IMR-90 (cell line): ENCODE measurements at places on chromosomes 7 and 10. TPM values are rescaled to one million over a fixed set of nuclear protein-coding genes. Genes with fewer than 3 reads are reported as not detected.

GRCh38 chr10:82213784-82214183 is 338.8 kb downstream of the NRG3 start:
- DNase-seq = no peak

DNA sequence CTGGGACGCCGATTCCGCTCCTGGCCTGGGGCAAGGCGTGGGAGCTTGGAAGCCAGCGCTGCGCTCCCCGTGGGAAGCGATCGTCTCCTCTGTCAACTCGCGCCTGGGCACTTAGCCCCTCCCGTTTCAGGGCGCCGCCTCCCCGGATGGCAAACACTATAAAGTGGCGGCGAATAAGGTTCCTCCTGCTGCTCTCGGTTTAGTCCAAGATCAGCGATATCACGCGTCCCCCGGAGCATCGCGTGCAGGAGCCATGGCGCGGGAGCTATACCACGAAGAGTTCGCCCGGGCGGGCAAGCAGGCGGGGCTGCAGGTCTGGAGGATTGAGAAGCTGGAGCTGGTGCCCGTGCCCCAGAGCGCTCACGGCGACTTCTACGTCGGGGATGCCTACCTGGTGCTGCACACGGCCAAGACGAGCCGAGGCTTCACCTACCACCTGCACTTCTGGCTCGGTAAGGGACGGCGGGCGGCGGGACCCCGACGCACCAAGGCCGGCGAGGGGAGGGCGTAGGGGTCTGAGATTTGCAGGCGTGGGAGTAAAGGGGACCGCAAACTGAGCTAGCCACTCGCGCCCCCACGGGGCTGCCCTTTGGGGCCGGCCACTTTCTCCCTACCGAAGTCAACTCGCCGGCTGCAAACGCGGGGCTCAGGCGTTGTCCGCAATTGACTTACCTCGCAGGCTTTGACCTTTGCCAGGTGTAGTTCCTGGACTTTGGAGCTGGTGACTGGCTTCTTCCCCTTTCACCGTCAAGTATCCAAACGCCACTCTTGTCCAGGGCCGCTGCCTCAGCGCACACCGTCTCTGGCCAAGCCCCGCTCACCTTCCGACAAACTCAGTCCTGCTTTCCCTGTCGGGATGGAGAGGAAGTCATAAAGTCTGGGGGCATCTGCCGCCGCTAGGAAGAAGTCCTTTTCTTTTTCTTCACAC is at the start of gene SCIN:
Gene SCIN (plus strand): TSS at position 187 of the 928 bp plus-strand sequence. CDS start 67 bp downstream, at position 254.
- no peak for DNase-seq

DNA sequence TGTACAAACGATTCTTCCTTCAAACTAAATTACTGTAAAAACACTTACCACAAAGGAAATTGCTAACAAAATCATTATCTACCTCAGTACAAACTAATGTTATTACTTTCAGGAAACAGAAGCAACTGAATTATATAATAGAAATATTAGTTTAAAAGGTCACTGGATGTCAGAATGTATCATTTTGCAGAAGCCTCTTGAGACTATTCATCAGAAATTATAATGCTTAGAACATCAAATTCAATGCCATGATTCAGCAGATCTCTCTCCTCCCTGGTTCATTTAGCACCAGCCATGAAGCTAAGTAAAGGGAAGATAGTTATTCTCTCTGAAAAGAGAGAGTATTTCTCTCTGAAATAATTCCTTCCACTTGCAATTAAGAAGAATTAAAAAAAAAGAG is 223.3 kb downstream of the IMMP2L start:
- DNase-seq = no peak

GRCh38 chr7:34373940-34374339 is 284.1 kb upstream of the NPSR1 start:
- no peak for DNase-seq

DNA sequence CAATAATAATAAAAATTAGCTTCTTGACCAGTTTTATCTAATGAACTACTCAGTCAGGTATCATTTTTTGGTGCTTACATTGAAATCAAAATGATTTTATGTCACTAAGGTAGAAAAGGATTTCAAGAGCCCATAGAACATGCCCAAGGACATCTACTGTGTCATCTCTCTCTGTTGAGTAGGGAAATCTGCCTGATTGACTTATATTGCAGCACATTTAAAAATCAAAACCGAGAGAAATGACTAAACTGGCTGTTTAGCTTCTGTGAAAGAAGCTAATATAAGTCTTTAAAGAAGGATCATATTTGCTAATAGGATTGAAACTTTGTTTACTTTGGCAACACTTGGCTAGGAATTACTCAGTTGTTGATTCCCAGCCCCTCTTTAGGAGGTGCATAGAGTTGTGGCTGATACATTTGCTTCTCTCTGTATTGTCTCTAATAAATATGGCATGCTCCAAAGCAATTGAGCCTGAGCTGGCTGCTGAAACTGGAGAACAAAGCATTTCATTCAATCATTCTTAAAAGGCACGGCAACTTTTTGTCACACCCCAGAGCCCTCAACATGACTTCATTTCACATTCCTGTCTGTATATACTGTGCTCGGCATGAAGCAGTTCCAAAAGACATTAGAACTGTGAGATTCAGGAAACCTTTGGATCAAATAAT is 1096.9 kb upstream of the POT1 start:
- DNase-seq = no peak

DNA sequence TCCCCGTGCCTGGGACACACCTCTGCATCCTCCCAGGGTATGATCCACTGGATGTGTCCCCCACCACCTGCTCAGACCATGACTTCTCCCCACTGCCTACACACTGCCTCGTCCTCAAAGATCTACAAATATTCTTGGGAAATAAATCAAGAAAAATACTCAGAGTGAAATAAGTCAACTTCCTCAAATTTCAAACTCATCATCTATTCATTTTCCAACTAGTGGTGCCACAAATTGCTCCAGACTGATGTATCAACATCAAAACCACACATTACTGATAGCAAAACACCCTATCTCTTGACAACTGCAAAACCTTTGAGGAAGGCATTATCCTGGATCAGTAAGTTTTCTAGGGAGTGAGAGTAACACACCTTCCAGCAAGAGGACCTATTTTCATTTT is 87.7 kb downstream of the GRB10 start:
- no peak for DNase-seq

Gene ELFN1
- 1.6 and 2.2 TPM in 2 replicates for total RNA-seq

Gene FAM180A
- 1.3 and 1.4 TPM in 2 replicates for total RNA-seq

Gene CTAGE6
- under 0.01 and 0.18 TPM in 2 replicates for total RNA-seq
